Inflammatory macrophage treated with lipopolysaccharide for 1 hour (primary cell): ENCODE measurements at places on chromosomes 11 and 22.

GRCh38 chr11:76228071-76228874 is 22.0 kb upstream of the WNT11 start:
- DNase-seq, result no peak

GRCh38 chr11:124737638-124738305 is 2.0 kb upstream of the NRGN start:
- no peak for DNase-seq

- no peak for DNase-seq
These were observed 10.3 kb upstream of the GAS2 start for GRCh38 chr11:22656130-22656529.

GRCh38 chr11:68031144-68031464 is 623 bp downstream of the NDUFS8 start:
- DNase-seq, result no peak

- DNase-seq, result peak; percentile 41
These were observed 12.9 kb downstream of the SFI1 start for GRCh38 chr22:31509061-31509762.

- no peak for DNase-seq
These were observed 935.8 kb upstream of the RAG2 start for GRCh38 chr11:37533830-37534229.

GRCh38 chr11:10379022-10379421 is 74.1 kb downstream of the ADM start:
- no peak for DNase-seq
